ENCODE measurements at places on chromosomes 12 and 14. TPM values are rescaled to one million over a fixed set of nuclear protein-coding genes. Genes with fewer than 3 reads are reported as not detected.

DNA sequence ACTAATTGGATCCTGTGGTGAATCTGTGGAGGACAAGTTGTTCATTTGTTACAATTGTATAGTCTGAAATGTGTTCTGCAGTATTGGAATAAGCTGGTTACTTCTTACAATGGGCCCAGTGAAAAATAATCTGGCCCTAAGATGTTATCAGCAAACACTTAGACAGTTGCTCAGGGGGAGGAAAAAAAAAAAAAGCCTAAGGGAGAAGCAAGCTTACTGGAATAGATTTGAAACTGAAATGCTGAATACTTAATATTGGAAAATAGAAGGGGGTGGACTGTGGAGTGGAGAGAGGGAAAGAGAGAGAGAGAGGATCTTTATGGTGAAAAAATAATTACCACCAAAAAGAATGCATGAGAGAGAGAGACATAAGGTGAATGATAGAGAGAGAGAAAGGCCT lies 4.0 kb downstream of the FOXG1 start:
- ATAC-seq, result no peak

DNA sequence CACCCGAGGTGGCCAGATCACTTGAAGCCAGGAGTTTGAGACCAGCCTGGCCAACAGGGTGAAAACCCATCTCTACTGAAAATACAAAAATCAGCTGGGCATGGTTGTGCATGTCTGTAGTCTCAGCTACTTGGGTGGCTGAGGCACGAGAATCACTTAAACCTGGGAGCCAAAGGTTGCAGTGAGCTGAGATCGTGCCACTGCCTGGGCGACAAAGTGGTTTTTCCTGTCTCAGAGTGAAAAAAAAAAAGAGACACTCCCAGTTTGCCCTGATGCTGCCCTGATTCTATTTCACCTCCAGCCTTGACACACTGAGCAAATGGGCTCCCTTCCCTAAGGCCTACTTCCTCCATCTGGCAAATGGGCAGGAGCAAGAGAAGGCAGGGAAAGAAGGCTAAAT lies 28.5 kb upstream of the PLEK2 start:
- ATAC-seq, result no peak

GRCh38 chr12:80838024-80838658 lies 99.6 kb downstream of the LIN7A start:
- ATAC-seq, result no peak

- peak; percentile 89 for ATAC-seq
Measured at GRCh38 chr12:21527451-21528180, 1.5 kb downstream of the SPX start.

The GALNT6 gene
- total RNA-seq, result 2.1 TPM

The FAR2 gene
- 13.9 TPM for total RNA-seq

GRCh38 chr14:101112351-101113107 lies 209.0 kb upstream of the RTL1 start:
- no peak for ATAC-seq

The CDH24 gene
- total RNA-seq, result 2.4 TPM

The KCNMB4 gene
- total RNA-seq, result 5.1 TPM

DNA sequence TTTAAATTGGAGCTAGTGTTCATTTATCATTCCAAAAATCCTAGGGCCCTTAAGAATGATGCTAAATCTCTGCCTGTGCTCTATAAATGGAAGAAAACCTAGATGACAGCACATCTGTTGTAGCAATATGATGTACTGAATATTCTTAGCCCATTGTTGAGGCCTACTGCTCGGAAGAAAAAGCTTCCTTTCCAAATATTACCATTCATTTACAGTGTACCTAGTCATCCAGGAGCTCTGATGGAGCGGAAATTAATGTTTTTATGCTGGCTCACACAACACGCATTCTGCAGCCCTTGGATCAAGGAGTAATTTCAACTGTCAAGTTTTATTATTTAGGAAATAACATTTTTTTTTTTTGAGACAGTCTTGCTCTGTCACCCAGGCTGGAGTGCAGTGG lies 77.4 kb downstream of the EML1 start:
- ATAC-seq, result no peak

The FGF6 gene
- total RNA-seq, result not detected

DNA sequence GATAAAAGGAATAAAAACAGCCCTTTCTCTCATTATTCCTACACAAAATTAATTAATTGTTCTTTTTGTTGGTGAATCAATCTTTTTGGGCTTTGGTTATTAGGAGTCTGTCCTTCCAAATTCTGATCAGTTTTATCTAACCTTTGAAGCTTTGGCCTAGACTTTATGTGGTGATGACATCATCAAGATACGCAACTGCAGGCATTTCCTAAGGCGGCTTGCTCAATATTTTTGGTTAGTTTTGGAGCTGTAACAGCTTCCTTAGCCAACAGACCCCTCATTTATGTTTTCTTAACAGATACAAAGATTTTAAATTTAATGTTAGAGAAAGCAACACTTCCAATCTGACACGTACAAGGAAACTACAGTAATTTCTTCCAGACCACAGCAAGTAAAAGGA lies 87.8 kb upstream of the PDE3A start:
- no peak for ATAC-seq

GRCh38 chr14:34051966-34052657 lies 101.2 kb upstream of the EGLN3 start:
- ATAC-seq, result peak; percentile 51

DNA sequence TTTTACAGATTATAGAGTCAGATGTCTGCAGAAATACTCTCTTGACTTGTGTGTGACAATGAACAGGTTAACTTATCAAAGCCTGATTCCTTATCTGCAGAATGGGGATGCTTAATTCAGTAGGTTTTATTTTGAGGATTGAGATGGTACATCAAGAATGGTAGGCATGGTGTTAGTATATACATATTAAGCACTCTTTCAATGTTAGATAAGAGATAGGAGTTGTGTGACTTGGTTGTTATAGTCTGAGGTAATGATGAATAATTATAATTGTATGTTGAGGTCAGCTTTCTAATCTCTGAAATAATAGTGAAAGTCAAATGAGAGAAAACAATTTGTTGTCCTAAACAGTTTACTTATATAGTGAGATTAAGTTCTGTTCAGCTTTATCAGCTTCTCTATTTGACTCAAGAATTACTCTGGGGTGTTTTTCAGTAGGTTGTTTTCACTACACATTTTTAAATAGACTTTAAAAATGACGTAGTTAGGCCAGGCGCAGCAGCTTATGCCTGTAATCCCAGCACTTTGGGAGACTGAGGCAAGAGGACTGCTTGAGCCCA lies 11.9 kb downstream of the PALS1 start:
- no peak for ATAC-seq

GRCh38 chr12:16622338-16622737 lies 16.4 kb upstream of the LMO3 start:
- ATAC-seq, result no peak

The TMEM179 gene
- 0.47 TPM for total RNA-seq

The TMBIM4 gene
- total RNA-seq, result 151 TPM

DNA sequence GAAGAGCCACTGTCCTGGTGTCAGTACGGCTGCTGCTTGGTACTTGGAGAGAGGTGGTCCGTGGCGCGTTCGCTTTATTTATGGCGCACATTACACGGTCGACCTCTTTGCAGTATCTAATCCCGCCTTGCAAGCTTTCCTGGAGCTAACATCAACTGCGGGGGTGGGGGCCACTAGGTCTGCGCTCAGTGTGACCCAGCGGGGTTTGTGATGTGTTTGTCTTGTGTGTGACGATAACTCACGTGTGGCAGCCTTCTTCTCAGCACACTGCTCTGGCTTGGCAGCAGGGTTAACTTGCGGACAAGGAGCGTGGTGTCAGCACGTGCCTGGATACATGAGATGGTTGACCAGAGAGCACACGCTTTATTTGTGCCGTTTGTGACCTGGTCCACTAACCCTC lies 122.2 kb upstream of the RTL1 start:
- no peak for ATAC-seq

The LYZ gene
- 74.3 TPM for total RNA-seq

DNA sequence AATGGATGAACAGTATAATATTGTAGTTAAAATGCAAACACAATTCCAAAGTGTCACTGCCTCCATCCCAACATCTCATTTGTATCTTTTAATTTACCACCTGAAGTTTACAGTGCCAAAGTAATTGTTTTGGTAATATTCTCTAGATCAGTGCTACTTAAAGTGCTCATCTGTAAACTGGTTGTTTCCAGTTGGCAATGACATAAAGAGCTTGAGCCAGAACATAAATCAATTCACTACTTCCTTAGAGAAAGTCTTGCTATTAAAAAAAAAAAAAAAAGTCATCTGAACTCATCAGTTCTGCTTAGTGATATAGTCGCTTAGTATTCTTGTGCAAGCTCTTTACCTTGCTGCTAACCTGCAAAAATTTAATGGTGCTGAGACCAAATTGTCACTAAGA lies 16.4 kb downstream of the PLCZ1 start:
- ATAC-seq, result no peak

- ATAC-seq, result no peak
Measured at GRCh38 chr14:50088117-50088515, 28.3 kb downstream of the VCPKMT start.

DNA sequence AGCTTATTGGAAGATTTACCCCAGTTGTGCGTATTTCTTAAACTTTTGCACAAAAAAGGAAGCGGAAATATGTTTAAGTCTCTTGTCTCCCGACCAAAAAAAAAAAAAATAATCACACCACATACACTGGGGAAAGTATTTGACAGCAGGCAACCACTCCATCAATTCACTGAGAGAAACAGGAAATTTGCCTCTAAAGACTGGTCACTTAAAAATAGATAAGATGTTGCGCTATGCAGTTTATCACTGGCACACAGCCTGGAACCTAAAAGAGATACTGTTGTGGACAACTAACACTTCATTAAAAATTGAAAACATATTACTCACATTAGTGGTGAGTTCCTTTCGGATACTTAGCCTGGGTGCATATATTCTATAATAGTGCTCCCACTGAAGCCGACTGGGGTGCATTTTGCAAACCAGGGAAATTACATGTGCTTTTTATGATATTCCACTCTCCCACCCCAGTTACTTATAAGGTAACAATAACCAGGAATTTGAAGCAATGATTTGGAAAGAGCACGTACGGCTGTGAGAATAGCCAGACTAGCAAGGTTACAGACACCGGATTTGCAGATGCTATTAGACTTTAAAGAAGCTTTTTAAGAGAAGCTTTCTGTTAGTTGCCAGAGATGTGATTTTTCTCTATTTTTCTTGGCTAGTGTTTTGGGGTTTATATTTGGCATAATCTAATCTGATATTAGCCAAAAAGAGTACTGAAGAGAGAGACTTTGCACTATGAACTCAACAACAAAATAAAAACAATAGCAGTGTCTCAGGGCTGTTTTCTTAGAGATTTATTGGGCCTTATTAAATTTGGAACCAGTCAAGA lies 311.5 kb downstream of the NOVA1 start:
- no peak for ATAC-seq

The FOXA1 gene
- total RNA-seq, result not detected

The SLCO1B1 gene
- not detected for total RNA-seq

DNA sequence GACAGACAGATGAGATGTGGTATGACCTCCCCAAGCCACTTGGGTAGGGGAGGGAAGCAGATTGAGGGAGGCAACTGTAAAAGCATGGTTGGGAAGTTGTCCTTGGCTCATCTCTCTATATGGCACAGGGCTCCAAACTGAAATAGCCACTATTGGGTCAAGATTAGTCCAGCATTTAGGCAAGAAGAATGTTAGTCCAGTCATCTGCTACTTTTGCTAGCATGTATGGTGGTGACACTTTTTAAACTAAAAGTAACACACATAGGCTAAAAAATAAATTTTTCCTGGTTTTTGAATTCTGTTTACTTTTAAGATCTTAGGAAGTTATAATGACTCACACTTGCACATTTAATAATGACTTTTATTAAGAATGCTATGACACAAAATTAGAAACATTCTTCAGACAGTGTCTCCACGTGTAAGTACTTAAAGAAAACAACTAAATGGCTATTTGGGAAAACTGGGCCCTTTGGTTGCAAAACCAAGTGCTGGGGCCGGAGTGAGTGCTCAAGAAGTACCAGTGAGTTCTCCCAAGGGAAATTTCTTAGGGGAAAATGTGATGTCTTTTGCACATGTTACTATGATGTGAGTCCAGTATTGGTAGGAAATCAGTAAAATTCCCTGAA lies 179.1 kb upstream of the HIF1A start:
- no peak for ATAC-seq

The ATL1 gene
- total RNA-seq, result 21.7 TPM

The GLT8D2 gene
- 20.2 TPM for total RNA-seq

All from gastroesophageal sphincter (tissue), 4 donors.